ENCODE measurements at places on chromosomes 12 and 14.
A peak's percentile ranks its signal among the peaks of the same experiment; 100 is the strongest.

DNA sequence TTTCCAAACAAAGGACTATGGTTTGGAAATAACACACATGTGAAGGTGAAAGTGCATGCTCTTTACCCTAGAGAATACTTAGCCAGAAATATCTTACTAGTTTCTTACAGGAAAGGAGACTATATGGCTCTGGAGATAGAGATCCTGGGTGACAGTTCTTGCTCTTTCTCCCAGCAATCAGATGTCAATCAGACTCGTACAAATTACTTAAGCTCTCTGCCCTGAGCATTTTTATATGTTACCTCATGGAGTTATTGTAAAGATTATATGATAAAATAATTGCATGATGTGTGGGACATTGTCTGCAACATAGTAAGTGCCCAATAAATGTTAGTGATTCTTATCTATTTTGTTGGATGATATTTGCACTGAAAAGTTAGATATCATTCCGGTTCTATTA, 76.8 kb downstream of the FAR2 start:
- DNase-seq, result no peak

- no peak for DNase-seq
Measured at GRCh38 chr12:55712700-55713415, 3.0 kb upstream of the BLOC1S1 start.

- DNase-seq, result no peak
Measured at GRCh38 chr14:63268771-63269170, 50.0 kb downstream of the GPHB5 start.

DNA sequence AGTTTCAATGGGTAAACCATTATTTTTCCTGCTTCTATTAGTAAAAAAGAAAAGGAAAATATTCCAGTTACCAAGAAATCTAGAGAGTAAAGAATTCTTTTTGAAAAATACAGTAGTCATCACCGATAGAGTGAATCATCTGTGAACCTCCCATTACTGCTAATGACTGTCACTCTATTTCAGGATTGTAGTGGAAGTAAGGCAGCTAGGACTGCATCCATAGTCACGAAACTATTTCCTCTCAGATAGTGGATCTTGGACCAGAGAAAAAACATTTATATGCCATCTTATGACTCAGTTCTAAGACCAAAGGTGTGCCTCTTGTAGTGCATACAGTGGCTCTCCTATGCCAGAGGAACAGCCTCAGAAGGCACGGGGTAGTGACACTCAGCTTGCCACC, 173.9 kb upstream of the PLEKHA5 start:
- no peak for DNase-seq

DNA sequence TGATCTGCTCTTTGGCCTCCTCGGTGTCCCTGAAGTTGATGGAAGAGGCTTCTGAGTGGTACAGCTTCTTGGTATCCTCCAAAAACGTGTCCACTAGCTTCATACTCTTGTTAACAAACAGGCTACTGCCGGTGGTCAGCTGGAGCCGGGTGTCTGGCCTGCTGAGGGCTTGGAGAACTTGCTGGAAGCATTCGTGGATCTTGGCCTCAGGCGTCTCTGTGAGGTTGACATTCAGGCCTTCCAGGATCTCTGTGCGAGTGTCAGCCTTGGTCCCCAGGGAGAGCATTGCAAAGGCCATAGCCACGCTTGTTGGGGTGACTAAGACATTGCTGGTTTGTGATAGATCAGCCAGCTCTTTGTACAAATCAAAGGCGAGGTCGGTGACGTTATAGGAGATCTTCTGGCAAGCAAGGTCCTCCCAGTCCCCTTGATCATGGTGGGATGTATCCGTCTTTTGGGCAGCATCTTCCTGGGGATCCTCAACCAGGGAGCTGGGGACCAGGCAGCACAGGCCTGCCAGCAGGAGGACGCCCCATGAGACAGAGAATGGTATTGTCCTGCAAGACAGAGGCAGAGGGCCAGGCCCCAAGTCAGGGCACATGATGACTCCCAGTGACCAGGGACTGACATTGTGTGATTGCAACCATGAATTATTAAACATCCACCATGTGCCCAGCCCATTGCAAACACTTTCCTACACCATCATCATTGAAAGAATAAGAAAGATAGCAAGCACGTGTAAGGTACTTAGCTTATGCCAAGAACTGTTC, 22.1 kb downstream of the SERPINA1 start:
- no peak for DNase-seq

- no peak for DNase-seq
Measured at GRCh38 chr14:57085801-57086200, 182.9 kb downstream of the EXOC5 start.

- DNase-seq, result no peak
Measured at GRCh38 chr12:76587428-76588178, 28.0 kb upstream of the OSBPL8 start.

GRCh38 chr14:78836777-78837176, 666.6 kb downstream of the NRXN3 start:
- DNase-seq, result peak; percentile 24

GRCh38 chr12:33283054-33283453, 156.6 kb downstream of the SYT10 start:
- no peak for DNase-seq

- DNase-seq, result no peak
Measured at GRCh38 chr12:96195845-96196451, 1.8 kb downstream of the ELK3 start.

DNA sequence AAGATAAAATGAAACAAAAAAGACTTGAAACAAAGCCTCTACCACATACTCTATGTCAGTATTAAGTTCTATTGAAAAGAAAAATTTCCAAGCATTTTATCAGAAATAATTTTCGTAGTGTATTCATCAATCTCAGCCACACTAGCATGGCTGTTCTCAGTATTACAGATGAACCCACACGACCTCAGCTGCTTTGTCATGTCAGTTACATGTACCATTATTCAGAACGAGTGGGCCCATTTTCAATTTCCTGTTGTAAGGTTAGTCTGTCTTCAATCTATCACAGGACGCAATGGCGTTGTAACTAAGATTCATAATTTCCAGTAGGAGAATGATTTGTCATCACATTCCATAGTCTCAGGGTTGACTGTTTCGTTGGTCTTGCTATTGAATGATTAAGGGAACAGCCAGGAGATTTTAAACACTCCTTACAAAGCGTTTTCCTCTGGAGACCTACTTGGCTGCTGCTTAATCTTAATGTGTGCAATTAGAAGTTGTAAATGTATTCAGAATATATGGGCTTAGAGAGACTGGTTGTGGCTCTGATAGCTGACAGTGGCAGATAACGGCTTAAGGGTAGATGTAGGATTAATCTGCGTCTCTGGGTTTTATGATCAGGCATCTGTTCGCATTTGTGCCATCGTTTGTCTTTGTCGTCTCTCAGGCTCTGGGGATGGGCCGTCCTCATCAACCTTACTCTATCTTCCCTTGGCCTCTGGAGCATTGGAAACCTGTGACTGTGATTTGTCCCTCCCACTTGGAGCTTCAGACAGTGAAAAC, 65.4 kb downstream of the GLT1D1 start:
- no peak for DNase-seq

- no peak for DNase-seq
Measured at GRCh38 chr14:76376409-76376877, 506 bp downstream of the ESRRB start.

- DNase-seq, result no peak
Measured at GRCh38 chr14:70921669-70922068, 14.4 kb downstream of the PCNX1 start.

DNA sequence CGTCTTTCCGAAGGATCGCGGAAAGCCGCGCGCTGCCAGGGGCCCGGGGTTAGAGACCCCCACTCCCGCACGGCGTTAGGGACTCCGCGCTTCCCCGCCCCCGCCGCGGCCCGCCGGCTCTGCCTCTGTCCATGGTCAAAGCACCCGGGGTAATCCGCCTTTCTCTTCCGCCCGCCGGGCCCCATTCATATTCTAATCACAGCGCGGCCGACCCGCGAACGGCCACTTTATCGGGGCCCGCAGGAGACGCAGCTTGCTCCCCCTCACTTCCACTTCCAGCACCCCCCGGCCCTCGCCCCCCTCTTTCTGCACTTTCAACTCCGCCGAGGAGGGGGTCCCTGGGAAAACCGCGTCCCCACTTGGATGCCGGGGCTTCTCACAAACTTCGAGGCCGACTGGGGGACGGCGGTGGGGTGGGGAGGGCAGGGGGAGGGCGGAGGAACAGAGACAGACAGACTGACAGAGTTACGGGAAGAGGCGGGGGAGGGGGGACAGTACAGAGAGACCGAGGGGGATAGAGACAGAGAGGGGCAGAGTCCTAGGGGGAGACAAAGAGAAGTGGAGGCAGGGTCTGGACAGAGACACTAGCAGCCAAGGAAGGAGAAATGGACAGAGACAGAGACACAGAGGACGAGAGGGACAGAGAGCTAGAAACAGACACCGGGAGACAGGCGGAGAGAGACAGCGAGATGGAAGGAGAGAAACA, 1.1 kb upstream of the RFX4 start:
- no peak for DNase-seq

DNA sequence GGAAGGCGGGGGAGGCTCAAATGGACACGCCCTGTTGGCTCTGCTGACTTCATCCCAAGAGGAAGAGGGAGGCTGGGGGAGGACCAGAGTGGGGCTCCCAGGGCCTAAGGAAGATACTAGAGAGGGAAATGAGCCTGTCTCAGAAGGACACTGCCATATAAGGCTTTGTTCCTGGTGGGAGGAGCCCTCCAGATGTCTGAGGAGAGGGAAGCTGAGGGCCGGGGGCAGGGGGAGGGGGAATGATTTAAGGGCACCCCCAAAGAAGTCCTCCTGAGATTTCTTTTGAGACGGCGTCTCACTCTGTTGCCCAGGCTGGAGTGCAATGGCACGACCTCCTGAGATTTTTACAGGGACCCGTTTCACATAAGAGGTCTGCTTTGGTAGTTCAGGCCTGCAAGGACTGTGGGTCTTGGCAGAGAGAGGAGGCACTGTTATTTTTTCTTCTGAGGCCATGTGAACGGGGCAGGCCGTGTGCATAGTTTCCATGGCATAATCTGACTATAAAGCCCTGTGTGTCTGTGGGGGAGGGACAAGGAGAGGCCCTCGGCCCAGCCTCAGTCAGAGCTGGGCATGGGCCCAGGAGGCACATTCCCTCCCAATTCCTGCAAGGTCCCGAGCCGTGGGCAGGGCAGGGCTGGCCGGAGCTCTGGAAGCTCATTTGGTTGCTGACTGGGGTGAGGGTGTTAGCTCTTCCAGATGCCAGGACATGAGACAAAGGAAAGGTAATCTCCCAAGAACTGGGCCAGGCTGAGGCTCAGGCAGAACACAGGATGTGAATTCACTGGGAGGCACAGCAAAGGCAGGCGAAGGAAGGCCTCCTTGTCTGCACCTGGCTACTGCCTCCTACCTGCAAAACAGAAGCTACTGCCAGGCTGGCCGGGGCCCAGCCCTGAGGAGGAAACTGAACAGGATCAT, 22.2 kb upstream of the PLEKHG3 start:
- DNase-seq, result no peak

DNA sequence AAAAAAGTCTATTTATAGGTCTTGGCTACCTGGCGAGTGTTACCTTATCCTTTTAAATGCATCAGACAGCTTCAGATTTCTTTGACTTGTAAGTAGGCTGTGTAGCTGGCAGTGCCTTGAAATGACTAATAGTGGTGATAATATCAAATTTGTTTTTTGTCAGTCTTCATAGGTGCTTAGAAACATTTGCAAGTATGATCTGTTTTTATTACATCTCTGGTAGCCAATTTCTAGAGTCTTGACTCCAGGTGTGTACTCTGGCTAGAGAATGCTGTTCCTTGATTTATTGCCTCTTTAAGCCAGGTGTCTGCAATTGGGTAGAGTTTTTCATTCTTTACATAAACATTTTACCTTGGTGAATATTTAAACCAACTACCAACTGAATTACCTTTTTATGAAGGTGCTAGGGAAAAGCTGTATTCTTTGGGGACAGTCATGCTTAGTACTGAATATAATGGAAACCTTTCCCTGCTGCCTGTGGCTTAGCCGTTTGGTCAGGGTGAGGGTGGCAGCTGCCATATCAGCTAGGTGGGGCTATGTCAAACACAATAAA, 32.6 kb downstream of the MLXIP start:
- no peak for DNase-seq

GRCh38 chr12:12718381-12718759, 1.2 kb downstream of the CDKN1B start:
- no peak for DNase-seq

GRCh38 chr12:25056011-25056410, 107.1 kb upstream of the BCAT1 start:
- DNase-seq, result no peak

- no peak for DNase-seq
Measured at GRCh38 chr12:52829986-52830770, 3.9 kb downstream of the KRT79 start.

GRCh38 chr12:93223440-93224426, 154.0 kb upstream of the NUDT4 start:
- DNase-seq, result peak; percentile 39

GRCh38 chr14:54116972-54117371, 160.3 kb upstream of the BMP4 start:
- DNase-seq, result no peak

DNA sequence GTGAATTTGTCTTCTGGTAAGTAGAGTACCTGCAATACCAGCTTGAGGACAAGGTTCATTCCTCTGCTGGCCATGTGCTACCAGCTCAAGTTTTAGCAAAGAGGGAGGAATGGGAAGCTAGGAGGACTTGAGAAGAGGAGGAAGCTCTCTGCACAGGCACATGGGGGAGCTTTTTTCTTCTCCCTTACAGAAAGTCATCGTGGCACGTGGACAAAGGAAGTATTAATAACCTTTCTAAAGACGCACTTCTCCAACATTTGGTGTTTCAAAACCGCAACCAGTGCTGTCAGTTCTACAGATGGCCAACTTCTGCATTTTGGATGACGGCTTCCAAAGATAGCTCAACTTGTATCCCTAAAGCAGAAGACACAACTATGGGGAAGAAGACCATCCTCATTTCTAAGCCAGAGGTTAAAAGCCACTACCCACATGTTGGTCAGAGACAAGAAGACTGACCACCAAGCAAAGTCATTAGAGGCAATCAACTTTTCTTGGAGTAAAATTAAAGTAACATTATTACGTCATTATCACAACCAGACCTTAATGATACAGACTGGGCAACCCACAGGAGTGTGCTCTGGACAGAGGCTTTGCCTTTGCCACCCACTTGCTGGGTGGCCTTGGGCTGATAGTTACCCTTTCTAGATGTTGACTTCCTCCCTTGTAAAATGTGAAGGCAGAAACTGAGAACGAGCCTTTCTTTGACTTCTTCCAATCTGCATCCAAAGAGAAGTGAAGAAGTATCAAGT, 12.3 kb upstream of the TMED10 start:
- no peak for DNase-seq

GRCh38 chr12:97452839-97453238, 9.8 kb upstream of the RMST start:
- no peak for DNase-seq

DNA sequence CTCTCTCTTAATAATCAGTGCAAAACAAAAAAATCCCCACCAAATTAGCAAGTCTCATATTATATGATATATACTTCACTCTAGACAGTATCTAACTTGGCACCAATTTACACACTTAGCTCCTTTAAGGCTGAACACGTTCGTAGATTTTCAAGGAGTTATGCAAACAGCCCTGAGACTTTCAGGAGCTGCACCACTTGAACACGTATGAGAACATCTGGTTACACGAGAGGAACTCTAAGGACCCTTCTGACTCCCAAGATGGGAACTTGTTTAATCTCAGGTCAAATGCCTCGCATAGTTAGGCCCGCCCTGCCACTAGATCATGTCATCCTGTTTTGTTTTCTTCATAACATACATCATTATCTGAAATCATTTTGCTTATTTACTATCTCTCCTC, 10.0 kb downstream of the SPRING1 start:
- DNase-seq, result no peak

GRCh38 chr14:99515301-99516155, 34.3 kb downstream of the CCNK start:
- DNase-seq, result no peak
